ENCODE measurements at places on chromosomes 1 and 21.

- DNase-seq: no peak
These were observed 55.0 kb downstream of the PEX14 start for GRCh38 chr1:10529765-10530164.

DNA sequence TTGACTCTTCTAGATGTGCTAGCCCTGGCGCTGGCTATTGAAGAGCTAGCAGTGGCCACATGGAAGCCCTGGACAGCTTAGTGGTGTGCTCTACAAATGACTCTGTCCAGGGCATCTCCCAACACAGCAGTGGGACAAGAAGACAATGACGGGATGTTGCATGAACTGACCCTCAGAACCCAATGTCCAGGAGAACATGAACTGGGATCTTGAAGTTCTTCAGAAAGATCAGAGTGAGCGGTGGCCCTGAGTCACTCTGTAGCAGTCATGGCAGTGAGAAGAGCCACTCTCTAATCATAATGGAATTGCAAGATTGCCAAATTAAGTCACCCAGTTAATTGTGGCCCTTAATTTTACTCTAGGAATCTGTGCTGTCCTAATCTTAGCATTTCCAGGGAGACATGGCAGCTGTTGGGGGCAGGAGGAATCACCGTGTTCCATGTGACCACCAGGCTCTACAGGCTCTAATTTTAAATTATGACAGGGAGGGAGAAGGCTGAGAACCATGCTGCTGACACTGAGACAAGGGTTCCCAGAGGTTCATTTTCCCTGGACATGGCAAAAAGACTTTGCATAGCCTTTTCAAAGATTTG, 10.2 kb upstream of the OBSCN start:
- no peak for DNase-seq

- no peak for DNase-seq
These were observed 36.8 kb upstream of the CXADR start for GRCh38 chr21:17476006-17476405.

- DNase-seq: no peak
These were observed 197.7 kb downstream of the SMYD3 start for GRCh38 chr1:246309247-246309884.

GRCh38 chr1:80050523-80050922, 1044.0 kb upstream of the ADGRL4 start:
- no peak for DNase-seq

DNA sequence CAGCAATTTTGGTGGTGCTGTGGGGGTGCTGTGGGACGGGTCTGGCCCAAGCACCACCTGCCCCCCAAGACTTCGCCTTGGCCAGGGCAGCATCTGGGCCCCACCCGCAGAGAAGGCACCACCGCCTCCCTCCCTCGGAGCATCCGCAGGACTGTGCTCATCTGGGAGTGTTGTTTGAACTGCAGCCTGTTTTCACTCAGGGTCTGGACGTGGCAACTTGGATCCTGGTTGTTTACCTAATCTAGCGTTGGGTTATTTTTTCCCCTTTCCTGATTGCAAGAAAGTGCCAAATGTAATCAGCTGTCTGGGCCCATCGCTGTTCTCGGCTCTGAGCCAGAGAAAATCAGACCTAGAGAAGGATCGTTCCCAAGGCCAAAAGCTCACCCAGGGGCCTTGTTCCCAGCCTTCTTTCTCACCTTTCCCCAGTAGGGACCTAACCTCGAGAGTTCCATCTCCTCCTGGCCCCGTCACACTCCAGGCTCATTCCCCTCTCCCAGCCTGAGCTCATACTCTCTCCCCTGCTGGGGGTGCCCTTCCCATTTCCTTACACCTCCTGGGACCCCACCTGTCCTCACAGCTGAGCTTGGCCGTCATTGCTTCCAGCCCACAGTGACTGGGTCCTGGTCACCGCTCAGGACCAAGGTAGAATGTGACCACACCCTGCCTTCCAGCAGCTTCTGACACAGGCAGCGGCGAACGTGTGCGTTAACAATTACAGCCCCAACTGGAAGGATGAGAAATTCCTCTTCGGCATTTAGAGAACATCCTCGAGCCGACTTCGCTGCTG, 72.0 kb upstream of the FAM20B start:
- DNase-seq: no peak

DNA sequence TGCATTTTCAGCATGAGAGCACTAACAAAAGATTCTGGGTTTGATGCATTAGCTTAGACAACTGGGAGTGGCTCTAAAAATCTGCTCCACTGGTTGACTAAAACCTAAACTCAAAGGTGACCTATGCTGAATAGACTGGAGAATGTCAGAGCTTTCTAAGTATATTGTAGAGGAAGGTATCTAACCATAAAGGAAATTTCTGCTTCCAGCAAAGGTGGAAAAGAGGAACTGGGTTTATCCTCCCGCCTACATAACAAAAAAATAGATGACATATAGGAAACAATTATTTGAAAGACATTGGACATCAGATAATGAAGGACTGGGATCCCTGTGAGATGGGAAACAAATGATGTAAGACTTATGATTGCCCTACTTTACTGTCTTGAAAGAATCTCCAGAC, 35.8 kb upstream of the CR2 start:
- DNase-seq: no peak

- no peak for DNase-seq
These were observed 30.5 kb downstream of the TNFSF18 start for GRCh38 chr1:173020138-173020750.

DNA sequence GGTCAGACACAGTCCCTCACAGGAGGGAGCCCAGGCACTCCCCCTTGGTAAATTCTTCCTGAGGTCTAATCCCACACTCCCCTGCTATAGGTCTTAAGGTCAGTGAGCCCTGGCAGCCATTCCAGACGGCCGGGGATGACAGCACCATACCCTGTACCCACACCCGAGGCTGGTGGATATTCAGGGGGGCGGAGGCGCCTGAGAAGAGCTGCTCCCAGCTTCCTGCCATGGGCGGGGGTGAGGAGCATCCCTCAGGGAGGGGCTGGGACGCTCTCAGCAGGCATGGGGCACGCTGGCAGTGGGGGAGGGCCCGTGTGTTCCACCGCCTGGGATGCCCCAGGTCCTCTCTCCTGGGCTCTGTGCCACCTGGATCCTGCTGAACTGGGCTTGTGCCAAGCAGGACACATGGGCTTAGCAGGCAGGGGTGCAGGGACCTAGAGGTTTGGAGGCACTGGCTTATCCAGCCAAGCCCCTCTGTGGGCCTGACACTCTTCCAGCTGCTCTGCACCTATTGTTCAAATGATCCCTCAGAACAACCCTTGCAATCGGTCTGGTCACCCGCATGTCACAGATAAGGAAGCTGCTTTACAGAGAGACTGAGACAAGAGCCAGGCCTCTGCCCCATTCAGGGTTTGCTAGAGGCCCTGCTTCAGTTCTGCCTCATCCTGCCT, 5.7 kb upstream of the ADGRB2 start:
- no peak for DNase-seq

All from activated T-cell treated with anti-CD3 and anti-CD28 coated beads for 1 hour (primary cell).